Stimulated activated CD4-positive, alpha-beta T cell treated with anti-CD3 and anti-CD28 coated beads, Interleukin-2, amount 100 ng/mL, for 4 hours (primary cell): ENCODE measurements at places on chromosomes 16 and 17.

DNA sequence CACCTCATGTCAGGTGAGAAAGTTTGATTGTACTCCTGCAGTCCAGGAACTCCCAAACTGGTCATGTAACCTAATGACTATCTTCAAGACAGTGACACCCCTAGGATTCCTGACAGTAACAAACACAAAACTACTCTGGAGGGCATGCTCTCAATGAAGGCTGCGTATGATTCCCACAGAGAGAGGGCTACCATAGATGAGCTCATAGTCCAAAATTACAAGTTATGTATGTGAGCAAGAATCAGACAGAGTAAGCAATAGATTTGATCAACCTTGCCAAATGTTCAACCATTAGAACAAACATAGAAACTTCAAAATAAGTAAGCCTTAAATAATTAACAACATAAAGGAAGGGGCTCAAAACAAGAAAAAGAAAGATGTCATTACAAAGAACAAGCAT, 158.1 kb downstream of the COPRS start:
- no peak for DNase-seq

DNA sequence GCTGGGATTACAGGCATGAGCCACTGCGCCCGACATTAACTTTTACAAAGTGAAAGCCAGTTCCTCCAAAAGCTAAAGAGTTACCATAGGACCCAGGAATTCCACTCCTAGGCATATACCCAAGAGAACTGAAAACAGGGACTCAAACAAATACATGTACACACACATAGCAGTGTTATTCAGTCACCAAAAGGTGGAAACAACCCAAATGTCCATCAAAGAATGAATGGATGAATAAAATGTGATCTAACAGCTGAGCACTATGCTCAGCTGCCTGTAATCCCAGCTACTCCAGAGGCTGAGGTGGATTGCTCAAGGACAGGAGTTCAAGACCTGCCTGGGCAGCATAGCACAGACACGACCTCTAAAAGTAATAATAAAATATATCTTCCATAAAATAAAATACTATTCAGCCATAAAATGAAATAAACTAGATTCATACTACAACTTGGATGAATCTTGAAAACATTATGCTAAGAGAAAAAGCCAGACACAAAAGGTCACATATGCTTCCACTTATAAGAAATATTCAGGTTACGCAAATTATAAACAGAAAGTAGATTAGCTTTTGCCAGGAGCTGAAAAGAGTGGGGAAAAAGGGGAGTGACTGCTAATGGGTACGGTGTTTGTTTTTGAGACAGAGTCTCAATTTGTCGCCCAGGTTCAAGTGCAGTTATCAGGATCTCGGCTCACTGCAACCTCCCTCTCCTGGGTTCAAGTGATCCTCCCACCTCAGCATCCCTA, 9.3 kb upstream of the USP7 start:
- DNase-seq, result no peak

- DNase-seq, result no peak
Measured at GRCh38 chr16:19708296-19709205, 9.5 kb downstream of the KNOP1 start.

DNA sequence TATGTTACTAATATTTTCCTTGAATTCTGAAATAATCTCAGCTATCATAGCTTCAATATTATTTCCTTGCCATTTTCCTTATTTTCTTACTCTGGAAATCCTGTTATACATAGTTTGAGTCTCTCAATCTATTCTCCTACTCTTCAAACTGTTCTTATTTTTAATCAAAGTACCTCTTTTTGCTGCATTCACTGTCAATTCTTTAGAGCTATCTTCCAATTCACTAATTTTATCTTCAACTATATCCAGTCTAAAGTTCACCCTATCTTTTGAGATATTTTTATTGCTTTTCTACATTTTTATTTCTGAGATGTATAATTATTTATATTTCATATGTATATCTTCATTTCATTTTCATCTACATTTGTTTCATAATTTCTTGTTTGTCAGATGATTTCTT, 7.3 kb upstream of the XYLT2 start:
- no peak for DNase-seq

GRCh38 chr16:51442141-51442870, 291.2 kb upstream of the SALL1 start:
- no peak for DNase-seq

DNA sequence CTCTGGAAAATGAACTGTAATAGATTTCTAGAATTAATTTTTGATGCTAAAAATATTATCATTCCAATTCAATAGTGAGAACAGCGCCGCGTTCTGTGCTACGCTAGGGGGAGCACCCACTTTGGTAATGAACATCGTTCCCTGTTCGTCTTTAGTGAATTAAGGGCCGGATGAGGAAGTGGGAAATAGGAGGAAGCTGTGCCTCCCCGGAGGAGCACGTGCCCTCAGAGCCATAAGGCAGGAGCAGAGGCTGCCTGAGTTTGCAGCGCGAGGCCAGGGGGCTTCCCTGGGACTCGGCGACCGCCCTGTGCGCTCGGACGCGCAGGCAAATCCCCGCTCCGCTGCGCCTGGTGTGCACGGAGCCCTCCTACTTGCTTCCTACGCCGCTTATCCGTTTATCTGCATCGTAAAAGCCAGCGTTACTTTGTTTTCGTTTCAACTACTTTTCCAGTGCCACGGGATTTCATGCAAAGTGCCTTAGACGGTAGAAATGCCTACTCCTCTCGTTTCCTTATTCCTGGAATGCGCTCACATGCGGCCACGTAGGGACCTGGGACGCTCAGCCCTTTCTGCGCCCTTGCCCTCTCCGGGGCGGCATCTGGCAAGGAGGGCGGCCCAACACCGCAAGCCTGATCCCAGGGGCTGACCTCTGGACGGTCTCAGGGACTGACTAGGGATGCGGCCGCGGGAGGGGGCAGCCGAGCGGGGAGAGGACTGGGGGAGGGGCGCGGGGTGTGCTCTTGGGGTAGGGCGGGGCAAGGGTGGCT, 76.4 kb downstream of the KCNJ12 start:
- no peak for DNase-seq

- no peak for DNase-seq
Measured at GRCh38 chr17:80616705-80617104, 72.1 kb downstream of the RPTOR start.

- DNase-seq, result no peak
Measured at GRCh38 chr17:8951206-8951605, 14.3 kb downstream of the PIK3R5 start.

DNA sequence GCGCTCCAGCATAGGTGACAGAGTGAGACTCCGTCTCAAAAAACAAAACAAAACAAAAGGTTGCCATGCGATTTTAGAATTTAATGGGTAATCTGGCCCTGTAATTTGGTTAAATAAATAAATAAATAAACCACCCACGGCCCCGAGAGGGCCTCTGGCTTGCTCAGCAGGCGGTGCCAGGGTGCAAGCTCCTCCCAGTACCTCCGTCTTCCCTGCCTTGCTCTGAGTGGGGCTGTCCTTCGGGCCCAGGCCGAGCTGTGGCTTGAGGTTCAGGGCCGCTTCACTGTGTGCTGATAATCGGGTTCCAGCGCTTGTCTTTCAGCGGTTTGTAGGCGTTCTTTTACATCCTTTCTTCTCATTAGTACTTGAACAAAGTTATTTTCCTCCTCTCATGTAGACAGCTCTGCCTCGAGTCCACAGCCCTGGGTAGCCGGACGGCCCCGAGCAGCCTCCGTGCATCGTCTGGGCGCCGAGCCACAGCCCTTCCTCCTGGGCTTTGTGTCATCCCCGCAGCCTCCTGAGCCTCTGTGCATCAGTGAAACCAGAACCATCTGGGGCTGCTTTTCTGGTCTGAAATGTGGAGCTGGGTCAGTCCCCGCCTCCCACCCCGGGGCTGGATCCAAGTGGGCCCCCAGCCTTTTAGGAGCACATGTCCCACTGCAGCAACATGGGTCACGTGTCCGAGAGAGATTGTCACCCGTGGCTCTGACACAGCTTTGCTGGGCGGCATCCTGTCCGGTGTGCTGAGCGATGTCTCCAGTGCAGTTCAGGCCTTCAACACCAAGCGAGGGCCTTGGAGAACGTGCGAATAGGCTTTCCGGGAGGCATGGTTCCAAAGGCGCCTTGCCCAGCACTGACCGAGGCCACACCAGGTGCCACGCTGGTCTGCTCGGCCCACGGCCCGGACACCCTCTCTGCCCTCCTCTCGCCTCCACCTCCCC, 157.4 kb upstream of the CHMP6 start:
- DNase-seq, result no peak

GRCh38 chr16:81996664-81997509, 14.4 kb downstream of the SDR42E1 start:
- DNase-seq, result no peak

DNA sequence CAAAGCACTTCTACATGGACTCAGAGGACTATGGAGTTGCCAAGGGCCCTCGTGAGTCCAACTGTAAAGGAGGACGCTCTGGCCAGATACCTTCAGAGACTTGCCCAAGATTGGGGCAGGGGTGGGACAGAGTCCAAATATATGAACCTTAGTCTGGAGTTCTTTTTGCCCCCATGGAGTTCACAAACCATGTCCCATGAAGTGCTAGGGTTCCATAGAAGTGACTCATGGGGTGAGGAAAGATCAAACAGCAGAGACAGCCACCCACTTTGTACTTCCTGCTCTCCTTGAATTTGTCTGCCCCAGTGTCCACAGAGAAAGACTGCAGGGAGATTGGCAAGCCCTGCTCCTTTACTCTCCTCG, 29.0 kb downstream of the SRL start:
- no peak for DNase-seq

GRCh38 chr16:50771366-50771765, 29.5 kb downstream of the CYLD start:
- no peak for DNase-seq

GRCh38 chr16:85354686-85355514, 242.6 kb upstream of the CIBAR2 start:
- DNase-seq, result no peak

DNA sequence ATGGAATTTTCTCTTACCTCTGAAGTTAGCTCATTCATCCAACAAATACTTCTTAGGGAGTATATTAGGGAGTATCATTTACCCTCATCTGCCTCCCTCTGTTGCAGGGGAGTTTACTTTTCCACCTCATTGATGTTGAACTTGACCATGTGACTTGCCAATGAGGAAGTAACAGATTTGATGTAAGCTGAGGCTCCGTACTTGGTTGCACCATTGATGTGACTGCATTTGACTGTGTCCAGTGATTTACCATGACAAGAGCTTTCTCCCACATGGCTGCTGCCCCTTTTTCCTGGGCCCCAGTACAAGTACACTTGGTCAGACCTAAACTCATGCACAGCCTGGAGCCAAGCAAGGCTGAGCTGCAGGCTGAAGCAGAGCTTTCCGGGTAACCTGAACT, 81.6 kb upstream of the HS3ST2 start:
- DNase-seq, result no peak

DNA sequence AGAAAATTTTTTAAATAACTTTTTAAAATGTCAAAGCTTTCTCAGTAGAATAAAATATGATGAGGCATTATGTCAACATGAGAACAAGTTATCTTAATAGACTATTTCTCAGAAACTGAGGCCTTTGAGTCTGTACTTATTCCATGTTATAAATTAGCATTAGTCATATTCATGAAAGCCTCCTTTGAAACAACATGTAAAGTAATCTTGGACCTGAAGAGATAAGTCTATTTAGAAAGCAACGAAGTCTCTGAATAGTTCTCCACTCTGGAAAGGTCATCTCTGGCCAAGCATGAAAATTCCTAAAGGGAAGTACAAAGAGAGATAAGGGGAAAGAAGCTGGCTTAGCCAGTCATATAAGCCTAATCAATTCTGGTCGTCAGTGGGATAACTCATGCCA, 150.8 kb downstream of the CYB561 start:
- DNase-seq, result no peak

GRCh38 chr16:56748191-56748590, 18.3 kb downstream of the NUP93 start:
- no peak for DNase-seq

GRCh38 chr16:20676268-20676825, 21.1 kb downstream of the ACSM1 start:
- no peak for DNase-seq

GRCh38 chr17:35294756-35295155, 51.9 kb downstream of the SLFN5 start:
- no peak for DNase-seq

DNA sequence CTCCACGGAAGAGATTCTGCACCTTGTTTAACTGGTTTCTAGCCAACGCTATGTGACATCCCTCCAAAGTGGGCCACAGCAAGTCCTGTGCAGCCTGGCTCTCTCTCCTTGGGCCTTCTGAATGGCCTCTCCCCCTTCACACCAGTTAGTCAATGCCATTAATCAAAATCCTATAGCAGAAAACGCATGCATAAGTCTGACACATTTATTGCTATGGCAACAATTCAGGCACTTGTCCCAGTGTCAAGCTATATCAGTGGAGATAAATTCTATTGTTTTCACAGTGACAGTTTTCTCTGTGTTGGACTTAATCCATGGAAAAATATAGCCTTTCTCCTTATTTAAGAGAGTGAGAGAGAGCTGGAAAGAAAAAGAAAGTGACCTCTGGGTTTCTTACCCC, 87.2 kb upstream of the TOX3 start:
- DNase-seq, result no peak

DNA sequence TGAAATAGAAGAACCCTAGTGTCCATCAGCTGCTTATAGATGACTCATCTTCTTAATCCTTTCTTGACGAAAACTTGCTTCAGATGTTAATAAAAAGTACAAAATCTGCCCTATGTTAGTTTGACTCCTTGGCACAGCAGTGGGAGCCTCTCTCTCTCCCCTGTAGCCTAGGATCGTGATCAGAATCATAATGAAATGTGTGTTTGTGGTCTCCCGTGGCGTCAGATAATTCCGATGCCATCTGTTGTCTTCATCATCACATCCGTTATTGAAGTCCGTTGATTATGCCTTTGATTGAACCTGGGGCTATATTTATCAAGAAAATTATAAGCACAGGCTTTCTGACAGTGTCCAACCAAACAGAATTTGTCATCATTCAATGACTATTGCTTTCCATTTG, 102.5 kb downstream of the BMERB1 start:
- DNase-seq, result no peak

DNA sequence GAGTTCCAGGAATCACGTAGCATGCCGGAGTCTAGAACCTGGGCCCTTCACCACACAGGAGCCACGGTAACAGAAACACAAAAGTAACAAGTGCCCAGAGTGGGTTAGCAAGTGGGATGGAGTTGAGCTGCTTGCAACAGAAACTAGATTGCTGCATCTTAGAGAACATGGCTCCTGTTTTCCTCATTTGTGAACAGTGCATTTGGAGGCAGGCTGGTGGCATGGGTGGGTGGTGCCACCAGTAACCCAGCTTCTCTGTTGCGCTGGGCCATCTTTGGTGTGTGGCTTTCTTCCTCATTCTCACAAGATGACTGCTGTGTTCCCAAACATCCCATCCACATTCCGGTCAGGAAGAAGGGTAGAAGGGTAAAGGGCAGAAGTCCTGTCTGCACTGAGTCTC, 95.5 kb downstream of the KATNIP start:
- no peak for DNase-seq

DNA sequence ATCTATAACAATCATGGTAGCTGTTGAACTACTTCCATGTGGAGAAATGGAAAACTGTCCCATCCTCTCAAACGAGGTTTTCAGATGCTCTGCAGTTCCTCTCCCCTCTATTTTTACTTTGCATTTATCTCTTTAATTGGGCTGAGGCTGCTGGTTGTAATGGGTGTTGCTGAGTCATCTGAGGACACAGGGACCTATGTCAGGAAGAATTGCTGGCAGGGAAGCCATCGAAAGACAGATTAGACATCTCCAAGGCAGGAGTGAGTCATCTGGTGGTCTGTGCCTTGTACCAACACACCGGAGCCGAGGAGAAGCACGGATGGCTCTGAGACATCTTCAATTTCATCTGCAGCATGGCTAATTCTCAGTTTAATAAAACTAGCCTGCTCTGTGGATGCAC, 394.5 kb downstream of the GRIN2A start:
- DNase-seq, result no peak
